ENCODE measurements at places on chromosomes 1 and 21.

- DNase-seq, result no peak
Observed at GRCh38 chr1:53306168-53306567, 21.7 kb downstream of the LRP8 start.

GRCh38 chr1:212286556-212287131 lies 1.4 kb downstream of the PPP2R5A start:
- no peak for DNase-seq

GRCh38 chr21:38455403-38455802 lies 42.9 kb downstream of the ERG start:
- no peak for DNase-seq

- no peak for DNase-seq
Observed at GRCh38 chr1:45411510-45411899, 71.3 kb upstream of the MUTYH start.

DNA sequence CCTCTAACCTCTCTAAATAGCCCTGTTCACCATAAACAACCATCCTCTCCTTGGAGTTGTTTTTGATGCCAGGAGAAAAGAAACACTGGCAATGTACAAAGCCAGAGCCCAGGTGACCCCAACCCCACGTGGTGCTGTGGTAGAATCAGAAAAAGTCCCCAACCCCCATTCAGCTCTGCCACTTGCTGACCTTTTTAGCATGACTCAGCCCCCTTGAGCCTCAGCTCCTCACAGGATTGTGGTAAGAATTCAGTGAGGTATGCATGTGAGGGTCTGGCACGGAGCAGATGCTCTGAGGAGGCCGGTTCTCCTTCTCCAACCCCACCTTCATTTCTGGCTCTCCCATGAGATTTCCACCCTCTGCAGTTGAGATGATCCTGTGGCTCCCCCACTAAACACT lies 11.1 kb upstream of the CHI3L1 start:
- no peak for DNase-seq

DNA sequence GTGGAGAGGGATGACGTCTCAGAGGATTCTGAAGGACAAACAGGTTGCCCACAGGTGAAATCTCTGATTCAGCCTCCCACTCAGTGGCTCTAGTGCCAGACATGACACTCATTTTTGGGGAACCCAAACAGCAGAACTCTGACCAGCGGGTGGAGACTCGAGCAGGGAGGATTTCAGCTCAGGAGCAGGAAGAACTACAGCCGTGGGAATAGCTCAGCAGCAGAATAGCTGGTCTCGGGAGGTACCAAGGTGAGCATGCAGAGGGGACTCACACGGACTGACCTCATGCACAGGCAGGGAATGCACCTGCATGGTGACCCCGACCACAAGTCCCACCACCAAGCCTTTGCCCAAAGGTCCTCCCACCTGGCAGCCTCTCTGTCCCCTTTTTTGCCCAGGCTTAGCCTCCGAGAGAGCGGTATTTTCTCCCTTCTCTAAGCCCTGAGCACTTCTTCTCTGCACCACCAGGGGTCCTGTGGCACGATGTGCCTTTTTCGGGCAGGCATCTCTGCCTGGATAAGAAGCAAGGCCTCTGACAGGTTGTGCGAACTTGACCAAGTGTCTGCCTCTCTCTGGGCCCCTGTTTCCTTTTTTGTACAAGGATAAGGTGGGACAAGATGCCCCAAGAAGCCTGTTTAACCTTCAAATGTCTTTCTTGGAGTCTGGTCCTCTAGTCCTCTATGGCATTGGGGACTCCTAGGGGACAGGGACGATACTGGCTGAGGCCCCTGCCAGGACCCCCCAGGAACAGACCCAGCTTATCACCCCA lies 8.8 kb upstream of the FGR start:
- peak; percentile 88 for DNase-seq

DNA sequence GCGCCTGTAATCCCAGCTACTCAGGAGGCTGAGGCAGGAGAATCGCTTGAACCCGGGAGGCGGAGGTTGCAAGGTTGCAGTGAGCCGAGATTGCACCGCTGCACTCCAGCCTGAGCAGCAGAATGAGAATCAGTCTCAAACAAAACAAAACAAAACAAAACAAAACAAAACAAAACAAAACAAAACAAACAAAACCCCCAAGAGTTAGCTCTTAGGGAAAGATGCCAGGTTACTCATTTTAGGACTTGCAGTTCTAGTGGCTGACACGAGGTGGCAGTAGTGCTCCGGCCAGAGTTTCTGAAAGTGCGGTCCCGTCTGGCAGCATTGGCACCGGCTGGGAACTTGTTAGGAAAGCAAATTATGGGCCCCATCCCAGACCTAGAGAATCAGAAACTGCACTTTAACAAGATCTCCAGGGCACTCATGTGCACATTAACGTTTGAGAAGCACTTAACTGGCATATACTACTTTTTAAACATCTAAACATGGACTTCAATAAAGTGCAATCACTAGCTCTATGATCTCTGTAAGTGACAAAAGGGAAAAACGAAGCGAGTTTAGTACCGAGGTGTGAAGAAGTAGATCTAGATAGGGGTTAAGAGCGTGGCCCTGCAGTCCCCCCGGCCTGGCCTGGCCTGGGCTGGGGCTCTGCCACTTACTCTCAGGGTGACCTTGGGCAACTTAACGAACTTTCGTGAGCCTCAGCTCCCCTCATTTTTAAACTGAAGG lies 41.9 kb upstream of the TNFRSF1B start:
- peak; percentile 92 for DNase-seq

DNA sequence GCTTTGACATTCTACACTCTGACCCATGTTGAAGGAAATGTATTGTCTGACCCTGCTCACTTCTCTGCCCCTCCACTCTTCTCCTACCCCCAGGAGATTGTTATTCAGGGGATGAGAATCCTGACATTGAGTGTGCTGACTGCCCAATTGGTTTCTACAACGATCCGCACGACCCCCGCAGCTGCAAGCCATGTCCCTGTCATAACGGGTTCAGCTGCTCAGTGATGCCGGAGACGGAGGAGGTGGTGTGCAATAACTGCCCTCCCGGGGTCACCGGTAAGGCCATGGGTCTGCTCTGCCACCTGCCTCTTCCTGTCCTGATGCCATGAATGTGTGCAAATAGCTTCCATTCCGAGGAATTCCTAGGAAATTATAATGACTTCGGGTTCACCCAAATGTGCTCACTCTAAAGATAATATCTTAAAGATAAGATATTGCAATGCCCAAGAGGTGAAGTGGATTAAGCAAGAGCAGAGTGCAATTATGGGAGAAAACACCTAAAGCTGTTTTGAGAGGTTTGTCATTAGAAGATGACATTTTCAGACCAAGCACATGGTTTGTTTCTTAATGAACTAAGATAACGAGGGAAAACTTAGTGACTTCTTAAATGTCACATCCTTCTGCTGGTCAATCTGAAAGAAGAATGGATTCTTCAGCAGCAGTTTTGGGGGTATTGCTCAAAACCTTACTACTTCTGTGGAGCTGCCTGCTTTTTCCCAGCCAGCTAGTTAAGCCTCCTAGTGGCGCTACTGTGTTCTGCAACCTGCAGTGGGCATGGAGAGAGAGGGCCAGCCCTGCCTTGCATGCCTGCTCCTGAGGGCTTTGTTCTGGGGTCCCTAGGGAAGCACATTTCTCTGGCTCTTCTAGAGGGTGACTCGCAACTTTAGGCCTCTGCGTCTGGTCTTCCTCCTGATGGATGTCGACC lies 41.6 kb downstream of the LAMC2 start:
- no peak for DNase-seq

DNA sequence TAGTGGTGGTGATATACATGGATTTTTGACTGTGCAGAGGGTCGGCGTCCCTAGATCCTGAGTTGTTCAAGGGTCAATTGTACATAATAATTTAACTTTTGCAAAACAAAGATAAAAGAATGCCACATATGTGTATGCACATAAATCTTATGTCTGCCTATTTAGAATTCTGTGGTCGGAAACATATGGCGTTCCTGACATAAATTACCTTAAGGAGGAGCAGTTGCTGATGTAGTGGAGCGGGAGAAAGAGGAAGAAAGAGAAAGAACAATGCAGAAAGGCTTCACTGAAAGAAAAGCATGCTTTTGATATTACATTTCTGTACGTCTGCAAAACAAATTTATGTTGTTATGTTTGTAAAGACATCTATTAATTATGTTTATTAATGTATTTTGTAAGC lies 40.0 kb downstream of the S1PR1 start:
- no peak for DNase-seq

- DNase-seq, result no peak
Observed at GRCh38 chr1:189656628-189657530, 820.8 kb downstream of the BRINP3 start.

- DNase-seq, result no peak
Observed at GRCh38 chr1:244067893-244068292, 16.8 kb downstream of the ZBTB18 start.

DNA sequence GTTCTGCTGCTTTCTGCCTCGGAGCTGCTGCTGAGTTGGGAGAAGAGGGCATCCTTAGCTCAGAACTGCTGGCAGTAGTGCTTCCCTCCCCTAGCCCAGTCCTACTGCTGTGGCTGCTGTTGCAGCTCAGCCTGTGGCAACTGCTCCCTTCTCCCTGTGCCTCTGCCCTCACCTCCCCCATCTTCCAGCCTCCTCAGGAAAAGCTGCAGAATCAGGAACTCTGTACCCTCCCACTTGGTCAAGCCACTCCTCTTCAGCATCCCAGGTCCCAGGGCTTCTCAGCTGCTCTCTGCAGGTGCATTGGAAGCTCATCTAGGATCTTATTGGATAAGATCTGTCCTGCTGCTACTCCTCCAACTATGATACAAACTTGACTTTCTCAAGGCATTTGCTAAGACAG lies 316.7 kb downstream of the BRINP2 start:
- DNase-seq, result no peak

- no peak for DNase-seq
Observed at GRCh38 chr21:29453511-29453910, 154.8 kb downstream of the BACH1 start.

Data from spleen (tissue), 13 donors.